Gastroesophageal sphincter (tissue), 4 donors: ENCODE measurements at places on chromosomes 1 and 21.

DNA sequence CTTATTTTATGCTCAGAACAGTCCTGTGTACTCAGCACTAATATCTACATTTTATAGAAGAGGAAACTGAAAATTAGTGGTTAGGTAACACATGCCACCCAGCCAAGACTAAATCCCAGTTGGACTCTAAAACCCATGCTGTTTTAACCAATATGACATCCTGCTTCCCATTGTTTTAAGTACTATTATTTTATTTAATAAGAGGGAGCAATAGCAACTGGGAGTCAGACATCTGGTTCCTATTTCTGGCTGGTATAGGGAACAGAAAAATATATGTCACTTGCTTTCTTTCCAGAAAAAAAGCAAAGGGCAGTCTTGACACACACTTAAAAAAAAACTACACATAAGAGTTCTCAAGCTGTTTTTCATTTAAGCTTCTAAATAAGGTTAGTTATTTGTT lies 11.9 kb downstream of the KLHL12 start:
- no peak for ATAC-seq

DNA sequence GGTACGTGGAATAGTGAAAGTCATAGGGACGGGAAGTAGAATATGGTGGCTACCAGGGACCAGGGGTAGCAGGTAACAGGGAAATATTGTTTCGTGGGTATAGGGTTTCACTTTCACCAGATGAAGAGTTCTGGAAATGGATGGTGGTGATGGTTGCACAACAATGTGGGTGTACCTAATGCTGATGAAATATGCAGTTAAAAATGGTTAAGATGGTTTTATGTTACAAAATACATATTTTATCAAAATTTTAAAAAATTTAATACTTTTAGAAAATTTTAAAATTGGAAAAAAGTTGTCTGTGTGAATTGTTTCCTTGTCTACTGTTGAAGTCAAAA lies 55.5 kb upstream of the TLR5 start:
- no peak for ATAC-seq

- no peak for ATAC-seq
These were observed 213.2 kb upstream of the JUN start for GRCh38 chr1:58997060-58997411.

DNA sequence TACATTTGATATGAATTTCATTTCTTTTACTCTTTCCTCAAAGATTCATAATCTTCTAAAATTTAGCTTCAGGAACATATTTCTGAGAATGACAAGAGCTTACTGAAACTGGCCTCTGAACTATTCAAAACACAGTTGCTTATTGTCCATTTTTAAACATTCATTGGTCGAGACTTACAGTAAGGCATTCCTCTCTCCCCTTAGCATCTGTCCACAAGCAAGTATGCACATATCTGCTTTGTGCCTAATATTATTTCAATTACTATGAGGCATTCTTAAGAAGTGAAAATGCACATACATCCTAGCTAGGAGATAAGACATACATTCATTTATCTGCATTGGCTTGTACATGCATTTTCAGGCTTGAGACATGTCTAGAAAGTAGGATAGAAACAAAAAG lies 488.7 kb downstream of the PTBP2 start:
- ATAC-seq = no peak

DNA sequence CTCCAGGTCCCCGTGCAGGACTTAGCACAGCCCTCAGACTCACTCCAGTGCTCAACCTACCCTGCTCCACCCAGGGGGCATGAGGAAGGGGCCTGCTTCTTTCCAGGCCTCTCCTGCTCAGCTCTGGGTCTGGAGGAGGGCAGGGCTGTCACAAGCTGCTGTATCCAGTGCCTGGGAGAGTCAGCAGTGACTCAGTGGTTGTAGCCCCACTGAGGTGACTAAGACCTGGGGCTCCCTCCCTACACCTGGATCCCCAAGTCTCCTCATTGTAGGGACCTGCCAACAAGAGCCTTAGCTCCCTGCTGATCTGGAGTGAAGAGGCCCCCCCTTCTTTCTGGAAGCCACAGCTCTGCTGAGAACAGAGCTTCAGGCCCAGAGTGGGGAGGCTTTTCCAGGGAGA lies 36.1 kb upstream of the FAM131C start:
- ATAC-seq = no peak

GRCh38 chr1:115057661-115058254 lies 28.1 kb downstream of the TSHB start:
- ATAC-seq = no peak

- no peak for ATAC-seq
These were observed 59.8 kb downstream of the KIRREL1 start for GRCh38 chr1:158053276-158053675.

GRCh38 chr1:93093332-93094006 lies 14.4 kb downstream of the MTF2 start:
- ATAC-seq = no peak

GRCh38 chr1:21794656-21795055 lies 11.7 kb upstream of the USP48 start:
- ATAC-seq = no peak

DNA sequence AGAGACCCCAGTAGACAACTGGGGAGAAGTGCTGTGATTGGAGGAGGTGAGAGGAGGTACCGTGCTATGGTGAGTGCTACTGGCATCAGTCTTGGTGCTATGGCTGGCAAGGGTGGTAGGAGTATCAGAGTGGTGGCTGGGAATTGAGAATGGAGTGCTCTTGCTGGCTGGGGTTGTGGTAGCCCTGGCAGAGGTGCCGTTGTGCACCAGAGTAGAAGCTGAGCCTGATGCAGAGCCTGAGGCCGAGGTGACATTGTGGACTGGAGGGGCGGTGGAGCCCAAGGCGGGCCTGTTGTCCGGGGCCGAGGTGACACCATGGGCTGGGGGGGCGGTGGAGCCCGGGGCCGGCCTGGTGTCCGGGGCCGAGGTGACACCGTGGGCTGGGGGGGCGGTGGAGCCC lies 14.6 kb downstream of the TRIM46 start:
- no peak for ATAC-seq

GRCh38 chr1:32977546-32978087 lies 13.0 kb upstream of the RNF19B start:
- no peak for ATAC-seq

- ATAC-seq = no peak
These were observed 6.5 kb upstream of the RNF2 start for GRCh38 chr1:185038813-185039376.

DNA sequence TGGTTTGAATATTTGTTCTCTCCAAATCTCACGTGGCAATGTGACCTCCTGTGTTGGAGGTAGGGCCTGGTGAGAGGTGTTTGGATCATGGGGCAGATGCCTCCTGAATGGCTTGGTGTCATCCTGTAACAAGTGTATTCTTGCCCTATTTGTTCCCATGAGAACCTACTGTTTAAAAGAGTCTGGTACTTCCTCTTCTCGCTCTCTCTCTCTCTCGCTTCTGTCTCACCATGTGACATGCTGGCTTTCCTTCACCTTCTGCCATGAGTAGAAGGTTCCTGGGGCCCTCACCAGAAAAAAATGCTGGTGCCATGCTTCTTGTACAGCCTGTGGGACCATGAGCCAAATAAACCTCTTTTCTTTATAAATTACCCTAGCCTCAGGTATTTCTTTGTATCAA lies 8.4 kb upstream of the PAXBP1 start:
- ATAC-seq = no peak

DNA sequence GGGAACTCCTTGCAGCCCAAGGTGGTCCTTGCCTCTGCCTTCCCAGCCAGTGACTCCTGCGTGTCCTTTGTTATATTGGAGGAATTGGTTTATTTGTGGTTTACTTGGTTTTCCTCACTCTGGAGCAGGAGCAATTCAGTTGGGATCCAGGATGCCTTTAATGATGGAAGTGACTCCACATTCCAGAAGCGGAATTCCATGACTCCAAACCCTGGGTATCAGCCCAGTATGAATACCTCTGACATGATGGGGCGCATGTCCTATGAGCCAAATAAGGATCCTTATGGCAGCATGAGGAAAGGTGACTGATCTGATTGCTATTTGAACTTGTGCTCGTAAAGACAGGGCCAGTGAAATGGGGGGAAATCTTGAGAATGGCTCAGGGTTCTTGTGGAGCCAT lies 15.1 kb upstream of the PIGV start:
- peak; percentile 76 for ATAC-seq

DNA sequence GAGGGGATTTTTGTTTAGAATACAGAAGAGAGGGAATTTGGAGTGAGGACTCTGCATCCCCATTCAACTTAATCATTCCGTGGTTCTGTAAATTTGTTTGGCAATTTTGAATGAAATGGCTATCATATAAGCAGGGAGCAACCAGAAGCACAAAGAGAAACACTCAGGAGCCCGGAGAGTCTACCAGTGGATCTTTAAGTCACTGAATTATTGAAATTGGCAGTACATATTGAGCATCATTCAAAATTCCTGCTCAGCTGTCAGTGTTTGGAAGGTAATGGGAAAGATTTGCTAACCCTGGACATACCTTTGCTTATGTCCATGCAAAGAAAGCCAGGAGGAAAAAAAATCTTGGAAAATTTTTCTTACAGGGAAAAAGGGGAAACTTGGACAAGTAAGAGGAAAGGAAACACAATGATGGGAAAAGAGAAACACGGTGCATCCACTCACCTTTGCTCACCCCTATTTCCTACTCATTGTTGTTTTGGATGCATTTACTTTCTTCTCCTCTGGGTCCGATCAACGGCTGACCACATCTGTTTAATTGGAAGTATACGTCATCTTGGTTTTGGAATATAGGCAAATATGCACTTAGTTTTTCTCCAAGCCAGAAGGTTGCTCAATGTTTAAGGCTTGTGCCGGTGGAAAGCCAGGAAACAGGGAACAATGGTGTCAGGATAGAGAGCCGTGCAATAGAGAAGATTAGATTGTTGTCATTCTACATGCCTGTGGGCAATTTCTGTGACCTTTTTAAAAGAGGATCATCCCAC lies 243.0 kb upstream of the LYPLAL1 start:
- ATAC-seq = peak; percentile 28

GRCh38 chr1:76830373-76830772 lies 36.9 kb upstream of the ST6GALNAC5 start:
- ATAC-seq = no peak

DNA sequence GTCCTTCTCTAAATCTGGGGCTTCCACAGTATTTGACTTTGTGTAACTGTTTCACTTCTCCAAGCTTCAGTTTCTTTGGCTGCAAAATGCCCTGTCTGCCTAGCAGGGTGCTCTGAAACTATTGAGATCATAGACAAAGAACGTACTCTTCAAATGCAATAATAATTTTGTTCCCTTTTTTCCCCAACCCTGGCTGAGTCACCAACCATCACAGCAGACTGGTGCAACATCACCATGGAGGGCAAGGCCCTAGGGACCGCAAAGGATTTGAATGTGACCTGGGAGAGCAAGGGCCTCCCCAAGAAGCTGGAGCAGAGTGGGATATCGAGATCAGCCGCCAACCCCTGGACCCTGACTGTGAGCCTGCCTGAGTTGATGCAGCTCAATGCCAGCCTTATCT lies 115.0 kb downstream of the FCRL5 start:
- no peak for ATAC-seq

- ATAC-seq = no peak
These were observed 411.1 kb downstream of the PRDM2 start for GRCh38 chr1:14111121-14111520.

GRCh38 chr1:205500240-205501233 lies 3.9 kb upstream of the CDK18 start:
- ATAC-seq = no peak

GRCh38 chr1:25644962-25645361 lies 28.4 kb downstream of the MAN1C1 start:
- ATAC-seq = no peak

- no peak for ATAC-seq
These were observed 37.4 kb downstream of the CFAP74 start for GRCh38 chr1:1966071-1966740.

DNA sequence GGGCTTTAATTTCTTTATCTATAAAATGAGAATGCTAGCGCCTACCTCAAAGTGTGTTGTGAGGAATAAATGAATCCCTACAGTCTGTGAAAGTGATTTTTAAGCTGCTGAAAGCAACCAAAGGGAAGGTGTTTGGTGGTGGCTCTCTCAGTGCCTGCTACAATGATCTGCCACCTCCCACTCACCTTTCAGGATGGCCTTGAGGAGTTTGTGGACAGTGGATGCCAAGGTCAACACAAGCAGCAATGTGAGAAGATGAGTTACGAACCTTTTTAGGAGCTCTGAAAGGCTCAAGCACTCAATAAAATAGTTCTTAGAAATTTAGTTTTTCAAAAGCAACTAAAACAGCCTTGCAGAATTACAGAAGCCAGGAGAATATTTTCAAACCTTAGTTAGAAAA lies 176.6 kb upstream of the DPT start:
- no peak for ATAC-seq

DNA sequence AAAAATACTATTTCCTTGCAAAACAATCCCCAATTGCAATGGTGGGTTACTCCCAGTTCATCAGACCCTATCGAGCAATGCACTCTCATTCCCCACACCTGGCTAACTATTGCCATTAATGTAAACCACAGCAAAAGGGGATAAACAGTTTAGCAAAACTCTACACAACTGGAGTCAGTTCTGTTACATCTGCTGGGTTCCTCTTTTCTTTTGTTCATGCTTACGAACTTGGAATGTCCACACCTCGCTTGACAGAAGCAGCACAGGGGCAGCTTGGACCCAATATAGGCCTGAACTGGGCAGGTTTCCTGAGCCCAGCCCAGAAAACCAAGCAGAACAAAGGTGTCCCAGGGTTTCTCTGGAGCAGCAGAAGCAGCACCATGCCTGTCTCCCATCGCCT lies 57.4 kb downstream of the ADSS2 start:
- ATAC-seq = no peak

GRCh38 chr1:230498704-230499103 lies 72.6 kb upstream of the PGBD5 start:
- ATAC-seq = no peak

- ATAC-seq = no peak
These were observed 44.5 kb downstream of the SLC22A15 start for GRCh38 chr1:116020668-116021272.

- no peak for ATAC-seq
These were observed 179.5 kb downstream of the LRRC7 start for GRCh38 chr1:69747207-69747606.

DNA sequence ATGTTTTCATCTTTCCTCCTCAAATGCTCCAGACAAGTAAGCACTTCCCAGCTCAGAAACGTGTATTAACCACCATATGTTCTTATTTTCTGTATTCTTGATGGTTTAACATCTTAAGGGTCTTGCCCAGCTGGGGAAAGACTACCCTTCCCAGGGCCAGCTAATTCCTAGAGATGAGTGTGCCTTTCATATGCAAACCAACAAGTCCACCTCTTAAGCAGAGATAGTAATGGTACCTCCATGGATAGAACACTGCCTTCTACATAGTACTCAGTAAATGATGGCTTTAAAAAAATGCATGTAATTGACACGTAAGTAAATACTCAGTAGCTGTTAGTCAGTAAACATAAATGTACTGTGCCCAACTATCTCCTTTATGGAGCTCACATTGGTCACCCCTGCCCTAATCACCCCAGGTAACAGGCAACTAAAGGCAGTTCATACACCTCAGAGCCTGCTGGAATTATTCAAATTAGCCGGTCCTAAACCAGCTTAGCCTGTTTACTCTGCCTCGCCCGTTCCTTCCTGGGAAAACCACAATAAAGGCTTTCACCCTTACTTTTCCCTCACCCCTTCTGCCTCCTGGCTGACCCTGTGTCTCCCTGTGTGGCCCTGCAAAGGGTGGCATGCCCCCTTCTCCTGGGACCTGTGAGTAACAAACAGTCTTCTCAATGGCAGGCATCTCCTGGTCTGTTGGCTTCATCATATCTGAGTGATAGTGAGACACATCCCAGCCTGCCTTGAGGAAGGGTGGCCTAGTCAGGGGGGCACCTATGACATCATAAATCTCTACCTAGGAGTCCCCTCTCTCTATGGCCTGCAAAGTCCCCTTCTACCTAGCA lies 40.1 kb upstream of the KLHDC7A start:
- ATAC-seq = no peak
